Fibroblast of lung (primary cell): ENCODE measurements at places on chromosomes 7 and 10. TPM values are rescaled to one million over a fixed set of nuclear protein-coding genes. Genes with fewer than 3 reads are reported as not detected.

The BTBD16 gene
- not detected in 2 replicates for total RNA-seq

The CALHM1 gene
- not detected in 2 replicates for total RNA-seq

The ELN gene
- 2.1 and 6.4 TPM in 2 replicates for total RNA-seq

The DNAH11 gene
- under 0.01 and 0.33 TPM in 2 replicates for total RNA-seq

The C10orf67 gene
- total RNA-seq = under 0.01 TPM in 2 replicates

The DMBT1 gene
- under 0.01 TPM in 2 replicates for total RNA-seq

The DHTKD1 gene
- total RNA-seq = 20.0 and 23.1 TPM in 2 replicates

The MTURN gene
- 12.9 and 16.9 TPM in 2 replicates for total RNA-seq

The EN2 gene
- under 0.01 TPM in 1 of 2 replicates, not detected in the other for total RNA-seq

The SLC16A12 gene
- total RNA-seq = under 0.01 TPM in 2 replicates

The FHIP2A gene
- total RNA-seq = 25.7 and 26.1 TPM in 2 replicates

The FOXI2 gene
- not detected in 2 replicates for total RNA-seq

The LRRC18 gene
- under 0.01 and 0.66 TPM in 2 replicates for total RNA-seq
